ENCODE measurements at places on chromosomes 4 and X. TPM values are rescaled to one million over a fixed set of nuclear protein-coding genes. Genes with fewer than 3 reads are reported as not detected.

- DNase-seq: peak; percentile 41
Measured at GRCh38 chr4:86011117-86011516, 348.7 kb downstream of the MAPK10 start.

DNA sequence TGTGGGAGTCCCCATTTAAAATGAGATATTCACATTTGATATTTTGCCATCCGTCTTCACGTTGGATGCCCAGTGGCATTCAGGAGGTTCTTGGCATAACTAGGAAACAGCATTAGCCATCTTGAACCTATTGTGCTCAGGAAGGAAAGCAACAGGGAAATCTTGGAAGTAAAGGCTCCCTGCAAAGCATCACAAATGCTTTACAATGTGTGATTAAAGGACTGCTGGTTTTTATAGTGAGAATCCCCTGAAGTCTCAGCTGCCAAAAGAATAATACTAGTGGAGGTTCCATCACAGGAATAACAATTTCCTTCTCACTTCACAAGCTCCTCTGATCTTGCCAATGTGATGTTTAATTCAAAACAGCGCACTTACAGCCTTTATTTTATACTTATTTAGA lies 49.7 kb upstream of the NPNT start:
- no peak for DNase-seq

DNA sequence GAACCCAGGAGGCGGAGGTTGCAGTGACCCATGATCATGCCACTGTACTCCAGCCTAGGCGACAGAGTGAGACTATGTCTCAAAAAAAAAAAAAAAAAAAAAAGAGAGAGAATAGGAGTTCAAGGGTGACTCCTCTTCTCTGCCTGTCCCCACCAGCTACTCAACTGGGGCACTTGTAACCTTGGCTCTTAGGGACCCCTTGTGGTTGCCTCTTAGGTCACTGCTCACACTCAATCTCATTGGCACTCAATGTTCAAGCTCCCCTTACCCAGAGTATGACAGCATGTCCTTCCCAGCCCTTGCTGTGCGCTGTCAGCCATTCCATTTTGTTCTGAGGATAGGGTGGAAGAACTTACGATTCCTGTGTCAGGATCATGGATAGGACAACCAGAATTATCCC lies 82.4 kb upstream of the BEND4 start:
- no peak for DNase-seq

DNA sequence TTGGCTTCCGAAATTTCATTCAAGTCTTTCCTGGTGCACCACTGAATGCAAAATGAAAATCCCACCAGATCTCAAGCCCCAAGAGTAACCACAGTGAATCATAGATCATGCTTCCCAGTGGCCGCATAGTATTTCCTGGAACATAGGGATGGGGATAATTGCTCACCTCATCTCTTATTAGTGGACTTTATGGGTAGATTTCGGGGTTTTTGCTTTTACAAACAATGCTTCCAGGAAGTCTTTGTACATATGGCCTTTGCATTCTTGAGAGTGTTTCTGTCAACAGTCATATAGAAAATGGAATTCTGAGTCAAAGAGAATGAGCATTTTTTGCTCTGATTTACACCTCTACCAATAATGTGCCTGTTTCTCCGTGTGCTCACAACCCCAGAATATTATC lies 53.4 kb downstream of the PPEF2 start:
- no peak for DNase-seq

DNA sequence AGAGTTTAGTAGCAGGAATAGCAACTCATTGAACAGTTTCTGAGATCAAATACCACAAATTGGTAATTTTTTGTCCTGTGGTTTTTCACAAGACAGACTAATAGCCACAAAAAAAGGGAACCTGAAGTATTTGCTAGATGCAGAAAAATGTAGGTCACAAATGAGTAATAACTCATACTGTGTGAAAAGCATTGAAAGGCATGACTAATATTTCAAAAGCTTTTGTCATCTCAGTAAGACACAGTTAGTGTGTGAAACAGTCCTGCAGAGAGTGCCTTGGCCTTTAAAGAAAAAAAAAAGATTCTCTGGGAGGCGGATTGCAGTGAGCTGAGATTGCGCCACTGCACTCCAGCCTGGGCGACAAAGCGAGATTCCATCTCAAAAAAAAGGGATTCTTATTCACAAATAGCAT lies 31.4 kb upstream of the SLC25A31 start:
- no peak for DNase-seq

GRCh38 chrX:149629730-149630387 lies 1.7 kb downstream of the TMEM185A start:
- no peak for DNase-seq

GRCh38 chrX:9997524-9997923 lies 30.4 kb downstream of the CLDN34 start:
- DNase-seq: no peak

DNA sequence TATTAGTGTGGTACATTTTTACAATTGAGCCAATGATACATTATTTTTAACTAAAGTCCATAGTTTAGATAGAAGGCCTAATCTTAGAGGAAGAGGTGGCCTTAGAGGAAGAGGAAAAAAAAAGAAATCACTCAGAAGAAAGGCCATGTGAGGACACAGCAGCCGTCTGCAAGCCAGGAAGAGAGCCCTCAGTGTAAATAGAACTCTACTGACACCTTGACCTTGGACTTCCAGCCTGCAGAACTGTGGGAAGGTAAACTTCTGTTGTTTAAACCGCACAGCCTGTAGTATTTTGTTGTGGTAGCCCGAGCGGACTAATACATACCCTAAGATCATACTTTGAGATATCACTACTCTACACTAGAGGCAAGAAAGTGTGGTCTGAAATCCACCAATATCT lies 5.1 kb upstream of the KCNIP4 start:
- DNase-seq: no peak

GRCh38 chr4:23685471-23685870 lies 204.4 kb downstream of the PPARGC1A start:
- no peak for DNase-seq

DNA sequence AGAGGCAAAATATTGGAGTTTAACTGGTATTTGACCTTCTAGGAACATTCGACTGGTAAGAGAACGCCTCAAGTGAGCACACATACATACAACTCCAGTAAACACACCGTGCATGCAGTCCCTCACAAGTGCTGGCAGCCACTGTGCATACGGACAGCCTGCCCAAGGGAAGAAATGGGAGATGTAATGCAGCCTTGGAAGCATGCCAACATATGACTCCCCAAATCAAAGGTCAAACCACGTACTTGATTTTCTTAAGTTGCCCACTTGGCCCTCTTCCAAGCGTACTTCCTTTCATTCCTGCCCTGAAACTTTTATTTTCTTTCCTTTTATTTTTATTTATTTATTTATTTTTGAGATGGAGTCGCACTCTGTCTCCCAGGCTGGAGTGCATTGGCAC lies 206.6 kb downstream of the SPRY1 start:
- peak; percentile 33 for DNase-seq

DNA sequence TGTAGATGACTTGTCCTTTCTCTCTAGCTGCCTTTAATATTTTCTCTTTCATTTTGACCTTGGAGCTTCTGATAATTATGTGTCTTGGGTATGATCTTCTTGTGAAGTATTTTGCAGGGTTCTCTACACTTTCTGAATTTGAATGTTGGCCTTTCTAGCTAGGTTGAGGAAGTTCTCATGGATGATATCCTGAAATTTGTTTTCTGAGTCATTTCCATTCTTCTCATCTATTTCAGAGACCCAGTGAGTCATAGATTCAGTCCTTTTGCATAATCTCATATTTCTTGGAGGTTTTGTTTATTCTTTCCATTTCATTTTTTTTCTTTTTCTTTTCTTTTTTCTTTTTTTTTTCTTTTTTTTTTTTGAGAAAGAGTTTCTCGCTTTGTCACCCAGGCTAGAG lies 585.7 kb upstream of the PABPC4L start:
- DNase-seq: no peak

DNA sequence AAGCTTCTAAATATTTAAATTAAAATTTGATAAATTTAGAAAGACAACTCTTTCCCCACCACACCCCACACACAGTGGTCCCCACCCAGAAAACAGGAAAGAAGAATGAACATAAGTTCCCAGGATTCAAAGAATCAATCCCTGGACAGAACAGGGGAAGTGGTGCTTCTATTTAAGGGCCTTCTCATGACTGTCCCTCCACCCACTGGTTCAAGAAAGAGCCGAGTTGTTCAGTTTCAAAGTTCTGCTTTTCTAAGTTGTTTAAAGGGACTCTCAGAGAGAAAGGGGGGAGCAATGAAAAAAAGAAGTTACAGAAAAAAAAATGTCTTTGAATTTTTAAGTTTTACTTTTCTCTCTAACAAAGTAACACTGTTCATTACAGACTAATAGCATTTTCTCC lies 195.8 kb downstream of the PDGFC start:
- no peak for DNase-seq

DNA sequence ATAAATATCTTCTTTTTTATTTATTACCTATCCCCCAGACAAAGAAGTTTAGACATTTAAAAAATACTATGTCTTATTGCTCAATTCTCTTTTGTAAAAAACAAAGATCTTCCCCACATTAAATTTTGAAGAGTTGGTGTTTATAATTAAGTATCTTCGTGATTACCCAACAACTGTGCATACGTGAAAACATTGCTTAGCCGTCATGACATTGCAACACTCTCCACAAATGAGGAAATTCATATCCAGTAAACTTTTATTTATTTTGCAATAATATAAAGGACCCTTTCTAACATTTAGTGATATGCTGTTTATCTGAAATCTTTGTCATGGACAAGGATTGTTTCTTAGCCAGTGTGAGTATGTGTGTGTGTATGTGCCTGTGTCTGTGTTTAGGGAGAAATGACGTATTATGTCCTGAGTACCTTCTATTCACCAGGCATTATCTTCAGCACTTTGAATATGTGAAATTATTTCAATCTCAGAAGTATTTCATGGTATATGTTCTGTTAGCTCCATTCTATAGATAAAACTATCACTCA lies 26.1 kb upstream of the EREG start:
- DNase-seq: no peak

DNA sequence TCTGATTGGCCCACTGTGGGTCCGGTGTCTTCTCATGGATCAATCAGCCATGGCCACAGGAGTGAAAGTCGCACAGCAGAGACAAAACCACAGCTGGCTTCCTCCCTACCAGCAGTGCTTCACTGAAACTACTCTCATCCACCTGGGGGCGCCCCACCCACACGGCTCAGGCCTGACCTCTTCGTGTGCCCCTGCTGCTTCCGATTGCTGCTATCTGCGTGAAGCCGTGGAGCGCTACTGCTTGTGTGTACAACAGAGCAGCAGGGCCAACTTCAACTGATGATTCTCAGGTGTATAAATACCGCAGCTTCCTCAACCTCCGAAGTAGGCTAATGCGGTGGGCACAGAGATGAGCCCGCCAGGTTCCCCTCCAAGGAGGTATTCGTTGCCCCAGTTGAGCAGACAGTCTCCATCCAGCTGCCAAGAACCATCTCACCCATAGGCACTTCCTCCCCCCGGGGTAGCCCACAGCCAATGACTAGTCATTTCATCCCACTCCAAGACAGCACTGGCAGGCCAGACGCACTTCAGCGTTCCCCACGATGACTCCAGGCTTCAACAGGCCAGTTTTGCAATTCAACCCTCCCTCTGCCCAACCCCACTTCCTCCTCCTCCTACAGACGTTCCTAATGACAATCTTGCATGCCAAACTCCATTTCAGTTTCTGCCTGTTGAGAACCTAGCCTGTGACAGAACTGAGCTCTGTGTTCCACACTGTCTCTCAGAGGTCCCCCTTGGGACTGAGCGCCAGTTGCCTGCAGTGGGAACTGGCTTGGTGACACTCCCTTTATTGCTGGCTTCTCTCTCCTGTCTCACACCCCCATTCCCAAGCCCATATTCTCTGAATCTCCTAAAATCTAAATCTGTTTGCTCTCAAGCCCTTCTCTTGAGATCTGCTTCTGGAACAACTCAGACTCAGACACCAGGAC lies 41.3 kb upstream of the ATP6AP2 start:
- DNase-seq: peak; percentile 79

DNA sequence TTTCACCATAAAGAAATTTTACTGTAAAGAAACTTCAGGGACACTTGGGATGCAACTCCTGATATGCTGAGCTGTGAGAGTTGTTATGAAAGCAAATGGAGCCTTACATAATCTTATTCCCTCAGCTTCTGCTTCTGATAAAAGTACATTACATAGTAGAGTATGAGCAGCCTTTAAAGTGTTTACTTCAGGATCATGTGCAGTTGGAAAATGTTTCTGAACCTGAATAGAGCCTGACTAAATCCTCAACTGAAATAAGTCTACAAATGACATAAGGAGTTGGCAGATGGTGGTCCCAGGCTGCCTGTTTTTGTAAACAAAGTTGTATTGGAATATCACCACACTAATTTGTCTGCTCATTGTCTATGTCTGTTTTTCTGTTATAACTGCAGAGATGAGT lies 19.3 kb downstream of the RASSF6 start:
- DNase-seq: no peak

GRCh38 chr4:113276464-113277170 lies 227.2 kb downstream of the ANK2 start:
- DNase-seq: no peak

GRCh38 chr4:1354136-1354982 lies 7.4 kb downstream of the UVSSA start:
- DNase-seq: no peak

GRCh38 chr4:37664696-37665095 lies 21.5 kb downstream of the RELL1 start:
- no peak for DNase-seq

- DNase-seq: no peak
Measured at GRCh38 chr4:76235407-76235806, 16.1 kb upstream of the FAM47E start.

DNA sequence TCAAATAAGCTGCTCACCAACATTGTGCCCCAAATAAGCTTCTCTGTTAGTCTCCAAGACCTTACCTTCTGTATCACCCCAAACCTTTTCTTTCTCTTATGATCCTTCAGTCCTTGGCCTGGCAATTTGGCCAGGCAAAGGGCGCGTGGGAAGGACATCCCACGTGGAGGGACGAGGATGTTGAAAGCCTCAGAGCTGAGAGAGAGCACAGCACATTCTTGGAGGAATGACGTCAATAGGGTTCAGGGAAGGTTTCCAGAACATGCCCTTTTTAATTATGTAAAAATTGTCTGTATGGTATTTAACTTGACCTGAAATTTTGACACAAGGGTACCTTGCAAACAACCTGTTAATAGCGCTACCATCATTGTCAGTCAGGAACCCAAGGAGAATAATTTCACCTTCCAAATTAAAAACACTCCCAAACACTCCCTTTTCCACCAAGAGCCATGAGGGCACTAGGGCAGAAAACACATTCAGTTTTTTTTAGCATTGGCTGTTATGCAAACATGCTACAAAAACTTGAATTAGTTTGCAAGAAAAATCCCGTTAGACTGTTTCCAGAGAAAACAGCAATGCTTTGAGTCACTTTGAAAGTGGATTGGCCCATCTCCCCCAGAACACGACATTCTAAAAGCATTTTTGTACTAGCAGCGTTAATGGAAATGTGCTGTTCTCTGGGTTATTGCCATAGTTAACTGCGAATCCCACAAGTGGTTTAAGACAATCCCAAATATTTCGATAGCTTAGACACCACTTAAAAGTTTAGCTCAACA lies 183.2 kb upstream of the PUDP start:
- no peak for DNase-seq

The FAT4 gene
- 11.3 TPM for total RNA-seq

The GPRIN3 gene
- total RNA-seq: 15.2 TPM

The UGT2A3 gene
- total RNA-seq: 57.7 TPM

The SYNPO2 gene
- 56.5 TPM for total RNA-seq

The AR gene
- total RNA-seq: 13.6 TPM

The SRPX gene
- 39.2 TPM for total RNA-seq

The PAGE2B gene
- not detected for total RNA-seq

The SYN1 gene
- 0.85 TPM for total RNA-seq

The MSN gene
- 391 TPM for total RNA-seq

The CPE gene
- 87.7 TPM for total RNA-seq

The SLC10A3 gene
- 27.3 TPM for total RNA-seq

The TMEM35A gene
- 1.1 TPM for total RNA-seq

The AGTR2 gene
- total RNA-seq: 0.19 TPM

The PABPC1L2A gene
- not detected for total RNA-seq

The SLC6A14 gene
- total RNA-seq: not detected
